ENCODE measurements at places on chromosomes 12 and 14. TPM values are rescaled to one million over a fixed set of nuclear protein-coding genes. Genes with fewer than 3 reads are reported as not detected.

Gene ZNF268
- total RNA-seq: 24.3 TPM

Gene HNF1A
- total RNA-seq: not detected

Gene RND1
- total RNA-seq: 2.2 TPM

Gene NEK9
- 56.3 TPM for total RNA-seq

Gene TC2N
- 1.2 TPM for total RNA-seq

Gene TSHR
- not detected for total RNA-seq

Gene OR6C2
- not detected for total RNA-seq

Gene PPHLN1
- 65.3 TPM for total RNA-seq

Gene ASIC1
- 8.2 TPM for total RNA-seq

Gene METAP2
- total RNA-seq: 81.6 TPM

Measured in astrocyte (in vitro differentiated cells and primary cell).